ENCODE measurements at places on chromosomes 2 and 18.

DNA sequence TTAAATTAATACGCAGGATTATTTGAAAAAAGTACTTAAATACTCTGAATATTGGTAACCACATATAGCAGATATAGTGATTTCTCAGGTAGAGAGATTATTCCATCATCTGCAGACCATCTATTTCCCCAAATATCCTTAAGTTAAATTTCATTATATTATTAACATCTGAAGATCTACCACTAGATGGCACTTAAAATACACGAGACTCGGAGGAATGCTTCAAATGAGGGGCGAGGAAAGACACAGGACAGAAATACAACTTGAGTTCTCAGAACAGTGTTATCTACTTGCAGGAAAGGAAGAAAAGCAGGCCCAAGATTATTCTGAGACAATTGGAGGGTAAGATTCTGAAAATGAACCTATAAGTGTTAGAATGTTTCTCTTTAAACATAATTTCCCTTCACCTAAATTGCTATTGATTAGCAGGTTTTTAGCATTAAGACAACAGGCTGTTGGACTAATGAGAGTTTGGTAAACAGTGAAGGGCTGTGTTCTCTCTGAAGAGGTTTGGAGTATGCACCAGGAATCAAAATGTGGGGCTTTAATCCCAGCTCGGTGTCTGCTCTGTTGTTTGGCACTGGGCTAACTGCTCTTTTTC lies 76.9 kb upstream of the GCFC2 start:
- no peak for DNase-seq

DNA sequence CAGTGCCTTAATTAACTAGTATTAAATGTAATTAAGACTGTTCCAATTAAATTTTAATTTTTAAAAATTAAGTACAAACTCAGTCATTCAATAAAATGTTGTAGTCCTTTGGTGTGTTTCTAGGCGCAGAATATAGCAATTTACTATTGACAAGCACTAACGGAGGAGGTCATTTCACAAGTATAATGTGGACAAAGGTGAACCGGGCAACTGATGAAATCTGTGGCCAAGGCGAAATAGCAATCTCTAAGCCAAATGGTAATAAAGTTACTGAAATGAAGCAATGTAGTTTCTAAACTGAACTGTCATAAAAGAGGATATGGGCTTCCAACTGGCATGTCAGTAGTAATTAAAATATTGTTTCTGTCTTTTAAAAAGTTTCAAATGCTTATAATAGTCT lies 27.5 kb downstream of the FIGN start:
- DNase-seq = no peak

GRCh38 chr2:9755008-9755407 lies 88.3 kb upstream of the TAF1B start:
- no peak for DNase-seq

- DNase-seq = no peak
These were observed 46.4 kb downstream of the ASXL2 start for GRCh38 chr2:25831746-25832449.

DNA sequence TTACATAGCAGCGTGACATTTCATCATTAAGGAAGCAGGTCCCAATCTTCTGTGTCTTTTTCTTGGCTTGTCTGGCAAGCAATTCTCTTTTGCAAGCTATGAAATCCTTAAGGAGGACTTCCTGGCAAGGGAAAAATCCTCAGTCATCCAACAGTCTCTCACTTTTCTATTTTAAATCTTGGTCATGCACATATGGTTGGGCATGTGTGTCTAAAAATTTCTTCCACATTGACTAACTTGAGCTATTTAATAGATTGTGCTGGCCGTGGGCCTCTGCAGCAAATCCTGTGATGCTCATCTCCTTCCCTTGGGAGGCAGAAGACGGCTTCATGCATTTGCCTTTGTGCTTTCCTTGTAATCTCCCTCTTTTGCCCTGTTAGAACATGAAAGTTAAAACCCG lies 634.3 kb upstream of the FANCL start:
- DNase-seq = no peak

- no peak for DNase-seq
These were observed 287.3 kb upstream of the SMIM21 start for GRCh38 chr18:75714766-75715165.

DNA sequence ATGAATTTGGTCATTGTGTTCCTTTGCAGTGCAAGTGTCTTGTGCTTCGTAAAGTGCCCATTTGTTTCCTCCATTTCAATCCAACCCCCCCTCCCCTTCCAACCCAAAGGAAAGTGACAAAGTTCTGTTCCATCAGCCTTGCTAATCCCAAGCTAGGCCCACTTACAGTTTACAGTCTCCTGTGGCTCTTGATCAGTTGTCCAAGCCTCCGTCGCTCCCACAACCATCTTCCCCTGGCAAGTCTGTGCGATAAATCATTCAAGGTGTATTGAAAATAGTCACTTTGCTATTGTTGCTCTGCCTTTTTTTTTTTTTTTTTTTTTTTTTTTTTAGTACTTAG lies 6.5 kb downstream of the POU3F3 start:
- DNase-seq = no peak

DNA sequence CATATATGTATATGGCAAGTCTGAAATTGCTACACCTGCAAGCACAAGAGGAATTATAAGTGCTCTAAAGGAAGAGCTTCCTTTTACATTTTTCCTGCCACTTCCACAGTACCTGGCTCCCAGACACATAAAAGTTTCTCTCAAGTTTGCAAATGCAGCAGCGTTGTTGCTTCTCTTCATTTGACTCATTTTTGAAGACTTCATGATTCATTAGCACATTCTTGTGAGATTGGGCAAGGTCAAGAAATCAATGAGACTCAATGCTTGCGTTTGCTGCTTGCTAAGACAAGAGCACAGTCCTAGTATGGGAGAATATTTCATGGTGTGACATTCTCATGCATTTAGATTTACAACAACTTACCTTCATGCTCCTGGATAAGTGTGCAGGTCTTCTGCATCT lies 42.6 kb upstream of the PDCL3 start:
- DNase-seq = no peak

GRCh38 chr18:34221971-34222306 lies 2.8 kb downstream of the NOL4 start:
- no peak for DNase-seq

- DNase-seq = no peak
These were observed 79.0 kb upstream of the CABLES1 start for GRCh38 chr18:23056315-23056714.

GRCh38 chr18:70931942-70932814 lies 643.3 kb downstream of the SOCS6 start:
- no peak for DNase-seq

- no peak for DNase-seq
These were observed 334.9 kb upstream of the THUMPD2 start for GRCh38 chr2:40113997-40114396.

- no peak for DNase-seq
These were observed 270.1 kb downstream of the RDH14 start for GRCh38 chr2:18290386-18290785.

DNA sequence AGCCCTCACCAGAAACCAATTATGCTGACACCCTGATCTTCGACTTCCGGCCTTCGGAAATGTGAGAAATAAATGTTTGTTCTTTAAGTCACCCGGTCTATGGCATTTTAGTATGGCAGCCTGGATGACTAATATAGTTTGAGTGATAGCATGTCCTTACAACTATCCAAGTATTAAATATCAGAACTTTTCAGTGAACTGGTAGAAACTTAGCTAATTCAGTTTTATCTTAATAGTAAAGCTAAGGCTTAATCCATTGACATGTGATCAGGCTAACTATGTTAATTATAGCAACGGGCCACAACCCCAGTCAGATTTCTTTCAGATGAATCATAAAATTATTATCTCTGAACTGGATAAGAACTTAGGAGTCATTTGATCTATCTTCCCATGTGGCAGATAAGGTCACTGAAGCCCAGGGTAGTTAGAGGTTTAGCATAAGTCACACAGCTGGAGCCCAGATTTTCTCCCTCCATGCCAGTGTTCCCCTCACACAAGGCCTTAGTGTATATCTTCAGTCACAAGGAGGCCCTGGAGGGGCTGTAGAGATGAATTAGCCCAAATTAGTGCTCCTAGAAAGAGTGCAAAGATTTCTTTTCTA lies 40.7 kb upstream of the UPP2 start:
- no peak for DNase-seq

DNA sequence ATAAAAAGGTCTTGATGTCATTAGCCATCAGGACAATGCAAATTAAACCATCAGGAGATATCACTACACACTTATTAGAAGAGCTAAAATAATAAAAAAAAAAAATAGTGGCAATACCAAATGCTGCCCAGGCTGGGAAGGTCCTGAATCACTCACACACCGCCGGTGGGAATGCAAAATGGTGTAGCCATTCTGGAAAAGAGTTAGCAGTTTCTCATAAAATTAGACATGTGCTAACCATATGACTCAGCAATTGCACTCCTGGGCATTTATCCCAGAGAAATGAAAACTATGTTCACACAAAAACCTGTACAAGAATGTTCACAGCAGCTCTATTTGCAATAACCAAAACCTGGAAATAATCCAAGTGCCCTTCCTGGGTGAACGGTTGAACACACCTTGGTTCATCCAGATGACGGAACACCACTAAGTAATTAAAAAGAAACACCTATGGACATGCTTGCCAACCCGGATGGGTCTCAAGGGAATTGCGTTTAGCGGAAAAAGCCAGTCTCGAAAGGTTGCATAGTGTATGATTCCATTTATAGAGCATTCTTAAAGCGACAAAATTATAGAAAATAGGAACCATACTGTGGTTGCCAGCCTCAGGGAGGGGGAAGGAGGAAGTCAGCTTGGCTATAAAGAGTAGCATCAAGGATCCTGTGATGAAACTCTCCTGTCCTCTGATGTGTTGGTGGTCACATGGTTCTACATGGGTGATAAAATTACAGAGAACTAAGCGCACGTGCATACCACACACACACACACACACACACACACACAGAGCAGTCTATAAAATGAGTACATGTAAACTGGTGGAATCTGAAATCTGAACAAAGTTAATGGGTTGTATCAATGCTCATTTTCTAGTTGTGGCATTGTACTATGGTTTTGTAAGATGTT lies 4.6 kb downstream of the MBP start:
- DNase-seq = peak; percentile 33

DNA sequence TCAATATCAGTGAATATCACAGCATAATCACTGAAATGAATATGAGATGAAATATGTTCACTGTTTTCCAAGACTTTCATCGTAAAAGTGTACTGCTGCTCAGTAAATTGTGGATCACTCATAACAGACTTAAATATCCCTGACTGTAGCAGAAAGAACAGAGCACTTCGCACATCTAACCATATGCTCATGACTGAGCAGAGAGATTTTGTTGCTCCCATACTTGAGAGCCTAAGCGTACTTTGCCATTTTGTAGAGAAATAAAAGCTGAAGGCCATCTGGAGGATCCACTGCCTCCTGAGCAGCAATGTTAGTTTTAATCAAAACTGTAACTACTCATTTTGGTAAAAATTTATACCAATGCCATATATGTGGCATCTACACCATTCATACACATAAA lies 243.5 kb downstream of the STK39 start:
- no peak for DNase-seq

- no peak for DNase-seq
These were observed 87.0 kb downstream of the SPP2 start for GRCh38 chr2:234137400-234138014.

DNA sequence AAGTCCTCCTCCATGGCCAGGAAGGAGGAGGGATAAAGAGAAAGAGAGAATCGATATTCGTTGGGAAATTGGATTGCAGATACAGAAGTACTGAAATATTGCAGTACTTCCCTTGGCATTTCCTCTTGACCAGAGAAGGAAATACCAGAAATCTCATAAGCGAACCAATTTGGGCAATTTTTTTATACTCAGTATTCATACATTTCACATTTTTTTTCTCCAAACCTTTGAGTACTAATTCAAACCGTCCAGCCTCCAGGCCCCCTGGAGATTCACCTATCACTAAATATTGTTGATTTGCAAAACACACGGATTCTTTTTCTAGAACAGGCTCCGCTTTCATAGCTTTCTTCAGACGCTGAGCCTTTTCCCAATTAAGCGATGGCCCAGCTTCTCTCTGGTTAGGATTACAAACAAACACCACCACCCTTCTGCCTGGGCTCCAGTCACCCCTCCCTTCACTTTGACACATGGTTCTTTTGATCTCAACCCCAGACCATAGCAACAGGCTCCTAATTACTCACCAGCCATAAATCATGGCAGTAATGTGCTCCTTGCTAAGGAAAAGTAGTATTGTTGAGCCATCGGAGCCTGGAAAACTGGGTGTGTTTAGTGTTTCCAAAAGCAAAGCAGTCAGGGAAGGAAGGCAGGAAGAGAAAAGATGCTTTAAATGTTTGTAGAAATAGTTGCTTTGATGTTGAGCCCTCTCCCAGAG lies 138.4 kb upstream of the CCDC68 start:
- no peak for DNase-seq

DNA sequence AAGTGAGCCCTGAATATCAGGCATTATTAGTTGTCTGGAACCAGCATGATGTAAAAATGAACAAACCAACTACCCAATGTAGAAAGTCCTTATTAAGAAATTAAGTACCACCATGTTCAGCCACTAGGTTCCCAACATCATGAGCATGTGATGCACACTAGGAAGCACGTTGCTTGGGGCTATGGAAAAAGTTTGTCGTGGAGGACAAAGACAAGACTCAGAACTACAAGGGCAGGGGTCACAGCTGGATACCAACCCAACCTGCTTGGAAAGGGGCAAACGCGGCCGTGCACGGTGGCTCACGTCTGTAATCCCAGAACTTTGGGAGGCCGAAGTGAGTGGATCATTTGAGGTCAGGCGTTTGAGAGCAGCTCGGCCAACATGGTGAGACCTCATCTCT lies 64.0 kb downstream of the ADNP2 start:
- DNase-seq = no peak

DNA sequence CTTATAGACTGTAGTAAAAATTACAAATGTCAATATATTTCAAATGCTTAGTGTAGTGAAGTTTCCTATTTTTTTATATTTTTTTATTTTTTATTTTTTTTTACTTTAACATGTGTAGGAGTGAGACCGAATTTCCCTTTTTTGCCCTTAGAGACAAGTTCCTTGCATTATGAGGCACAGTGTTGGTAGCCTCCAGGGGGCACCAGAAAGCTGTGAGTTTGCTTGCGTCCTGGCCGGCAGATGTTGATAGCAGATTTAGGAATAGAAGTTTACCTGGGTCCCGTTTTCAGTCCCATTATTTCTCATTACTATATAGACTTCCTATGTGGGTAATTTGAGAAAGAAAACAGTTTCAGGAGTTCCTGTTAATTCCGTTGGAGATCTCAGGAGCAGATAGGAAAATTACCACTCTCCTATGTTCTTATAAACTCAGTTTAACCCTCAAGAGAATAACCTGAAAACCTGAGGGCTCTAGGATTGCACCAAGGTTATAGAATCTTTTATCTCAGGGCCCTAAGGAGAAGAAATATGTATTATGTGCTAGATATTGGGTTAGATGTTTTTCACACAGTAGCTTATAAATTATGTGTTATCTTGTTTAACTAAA lies 157.5 kb upstream of the SESTD1 start:
- DNase-seq = peak; percentile 60

- no peak for DNase-seq
These were observed 41.6 kb downstream of the LRRC30 start for GRCh38 chr18:7272311-7273049.
